Mononuclear cell (primary cell): ENCODE measurements at places on chromosomes 16 and 17. TPM values are rescaled to one million over a fixed set of nuclear protein-coding genes. Genes with fewer than 3 reads are reported as not detected.

Gene OTOP2
- not detected for total RNA-seq

Gene CAVIN1
- total RNA-seq = 0.21 TPM

Gene CHD9NB
- total RNA-seq = not detected

Gene KRTAP4-3
- total RNA-seq = not detected

Gene ZFPM1
- total RNA-seq = 5.8 TPM

Gene ATPAF2
- total RNA-seq = 19.9 TPM

Gene FZD2
- 0.84 TPM for total RNA-seq

Gene SP6
- total RNA-seq = 0.21 TPM

Gene MRPL58
- 8.6 TPM for total RNA-seq

Gene KLHL36
- total RNA-seq = 53.0 TPM

Gene MMP28
- 8.1 TPM for total RNA-seq

Gene ZP2
- not detected for total RNA-seq

Gene NGFR
- total RNA-seq = 0.21 TPM

Gene TNFRSF17
- 0.21 TPM for total RNA-seq

Gene SLC38A8
- not detected for total RNA-seq

Gene MYO15A
- total RNA-seq = 0.84 TPM

Gene P2RX1
- 31.6 TPM for total RNA-seq
